ENCODE measurements at places on chromosomes 16 and 17.

GRCh38 chr17:78954684-78955083, 25.0 kb downstream of the LGALS3BP start:
- no peak for DNase-seq

DNA sequence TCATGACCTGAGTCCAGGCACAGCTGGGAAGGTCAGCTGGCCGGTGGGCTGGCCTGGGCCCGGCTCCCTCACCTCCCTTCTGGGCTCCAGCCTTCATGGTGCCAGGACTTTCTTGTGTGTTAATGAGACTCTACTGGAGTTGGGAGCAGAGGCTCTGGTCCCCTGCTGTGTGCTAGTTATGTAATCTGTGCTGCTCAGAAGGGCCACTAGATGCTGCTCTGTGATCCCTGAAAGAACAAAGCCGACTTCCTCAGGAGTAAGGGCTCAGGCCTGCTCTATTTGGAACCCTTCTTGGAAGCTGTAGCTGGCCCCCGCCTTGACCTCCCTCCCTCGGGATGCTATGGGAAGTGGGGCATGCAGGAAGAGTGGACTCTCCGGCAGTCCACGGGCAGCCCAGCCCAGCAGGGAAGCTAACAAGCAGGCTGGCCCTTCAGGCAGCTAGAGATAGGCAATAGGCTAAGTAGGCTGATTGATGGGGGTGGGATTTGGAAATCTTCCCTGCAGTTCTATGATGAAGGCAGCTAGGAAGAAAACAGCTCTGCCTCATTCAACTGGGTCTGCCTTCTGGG, 3.3 kb upstream of the CDK5R1 start:
- DNase-seq: no peak

DNA sequence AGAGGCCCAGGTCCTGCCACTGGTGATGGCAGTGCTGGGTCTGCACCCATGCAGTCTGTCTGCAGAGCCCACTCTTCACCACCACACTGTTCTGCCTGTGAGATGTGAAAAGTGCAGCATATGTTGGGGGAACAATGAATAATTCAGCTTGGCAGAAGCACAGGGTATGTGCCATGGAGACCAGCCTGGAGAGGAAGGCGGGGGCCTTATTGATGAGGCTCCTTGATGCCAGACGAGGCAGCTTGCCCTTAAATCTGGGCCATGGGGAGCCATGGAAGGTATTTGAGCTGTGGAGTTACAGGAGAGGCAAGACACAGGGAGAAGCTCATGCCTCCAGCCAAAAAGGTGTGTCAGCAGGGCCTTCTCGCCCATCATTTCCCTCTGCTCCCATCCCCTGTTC, 124.7 kb downstream of the C16orf78 start:
- no peak for DNase-seq

GRCh38 chr16:3274490-3274889, 8.8 kb upstream of the ZNF263 start:
- no peak for DNase-seq

GRCh38 chr16:78146807-78147206, 47.4 kb downstream of the WWOX start:
- no peak for DNase-seq

DNA sequence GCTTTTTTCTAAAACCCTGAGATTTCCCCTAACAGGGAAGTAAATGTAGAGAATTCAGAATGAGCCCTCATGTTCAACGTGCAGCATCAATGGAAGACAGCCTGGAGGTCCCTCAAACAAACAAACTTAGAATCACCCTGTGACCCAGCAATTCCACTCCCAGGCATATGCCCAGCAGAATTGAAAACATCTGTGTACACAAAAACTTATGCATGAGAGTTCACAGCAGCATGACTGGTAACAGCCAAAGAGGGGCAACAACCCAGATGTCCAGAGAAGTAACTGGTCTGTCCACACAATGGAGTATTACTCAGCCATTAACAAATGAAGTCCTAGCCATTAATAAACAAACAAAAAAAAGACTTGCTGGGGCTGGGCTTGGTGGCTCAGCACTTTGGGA, 252.7 kb downstream of the PARN start:
- no peak for DNase-seq

GRCh38 chr16:78659668-78660217, 560.3 kb downstream of the WWOX start:
- DNase-seq: no peak

- DNase-seq: no peak
Measured at GRCh38 chr16:86998196-86999001, 318.8 kb downstream of the C16orf95 start.

DNA sequence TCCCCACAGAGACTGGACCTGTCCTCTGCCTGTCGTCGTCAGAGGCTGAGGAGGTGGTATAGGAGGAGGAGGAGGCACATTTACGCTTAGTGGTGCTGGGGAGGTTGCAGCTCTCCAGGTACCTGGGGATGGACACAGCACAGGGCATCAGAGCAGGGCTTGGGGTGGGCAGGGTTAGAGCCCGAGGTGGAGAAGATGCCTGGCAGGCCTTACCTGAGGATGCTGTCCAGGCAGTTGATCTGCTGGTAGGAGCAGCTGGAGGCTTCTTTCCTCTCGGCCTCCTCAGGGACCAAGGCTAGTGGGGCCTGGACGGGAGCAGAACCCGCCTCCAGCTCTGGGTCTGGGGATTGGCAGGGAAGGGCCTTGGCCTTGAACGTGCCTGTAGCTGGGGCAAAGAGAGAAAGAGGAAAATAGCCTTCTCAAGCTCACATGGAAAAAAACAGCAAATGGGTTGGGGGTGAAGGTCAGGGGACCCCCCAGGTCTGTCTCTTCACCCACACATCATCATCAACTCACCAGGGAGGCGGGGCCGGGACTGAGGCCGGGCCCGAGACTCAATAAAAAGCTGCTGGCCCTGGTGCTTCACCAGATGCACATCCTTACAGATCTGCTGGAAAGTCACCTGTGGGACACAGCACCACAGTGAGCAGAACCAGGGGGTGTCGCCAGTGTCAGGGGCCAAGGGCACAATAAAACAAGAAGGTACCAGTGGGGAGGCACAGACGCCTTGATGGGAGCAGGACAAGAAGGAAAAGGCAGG, 5.6 kb downstream of the PER1 start:
- no peak for DNase-seq

GRCh38 chr16:17362183-17362582, 108.6 kb downstream of the XYLT1 start:
- DNase-seq: no peak

DNA sequence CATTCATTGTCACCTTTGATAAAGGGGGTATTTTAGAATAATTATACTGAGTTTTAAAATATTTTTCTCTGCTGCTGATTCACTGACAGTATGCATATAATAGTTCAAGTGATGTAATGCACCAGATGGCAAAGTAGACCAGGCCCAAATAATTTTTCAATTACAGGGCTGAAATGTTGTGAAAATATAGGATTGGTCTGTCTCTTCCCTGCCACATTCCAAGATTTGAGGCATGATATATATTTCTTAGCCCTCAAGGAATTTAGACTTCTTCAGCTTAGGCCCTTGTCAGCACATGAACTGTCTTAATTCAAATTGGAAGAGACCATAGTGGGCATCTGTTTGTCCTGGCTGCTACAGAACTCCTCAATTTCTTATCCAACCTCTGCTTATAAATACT, 39.2 kb upstream of the SLC12A3 start:
- DNase-seq: no peak
